Renal cortex interstitium (tissue), 15 donors: ENCODE measurements at places on chromosomes 5 and 9. TPM values are rescaled to one million over a fixed set of nuclear protein-coding genes. Genes with fewer than 3 reads are reported as not detected.

Gene FCN2
- polyA plus RNA-seq, result 0.93 TPM

Gene UNC13B
- polyA plus RNA-seq, result 26.9 TPM

Gene PMPCA
- polyA plus RNA-seq, result 55.7 TPM

Gene FOXD4
- polyA plus RNA-seq, result 0.62 TPM

Gene MACIR
- 21.5 TPM for polyA plus RNA-seq

Gene ZNF608
- polyA plus RNA-seq, result 70.2 TPM

Gene FAM163B
- polyA plus RNA-seq, result 0.17 TPM

Gene SLC4A9
- 13.6 TPM for polyA plus RNA-seq

Gene IFNA13
- not detected for polyA plus RNA-seq

Gene SPATA31D4
- polyA plus RNA-seq, result not detected

Gene PLAC8L1
- polyA plus RNA-seq, result 1.0 TPM

DNA sequence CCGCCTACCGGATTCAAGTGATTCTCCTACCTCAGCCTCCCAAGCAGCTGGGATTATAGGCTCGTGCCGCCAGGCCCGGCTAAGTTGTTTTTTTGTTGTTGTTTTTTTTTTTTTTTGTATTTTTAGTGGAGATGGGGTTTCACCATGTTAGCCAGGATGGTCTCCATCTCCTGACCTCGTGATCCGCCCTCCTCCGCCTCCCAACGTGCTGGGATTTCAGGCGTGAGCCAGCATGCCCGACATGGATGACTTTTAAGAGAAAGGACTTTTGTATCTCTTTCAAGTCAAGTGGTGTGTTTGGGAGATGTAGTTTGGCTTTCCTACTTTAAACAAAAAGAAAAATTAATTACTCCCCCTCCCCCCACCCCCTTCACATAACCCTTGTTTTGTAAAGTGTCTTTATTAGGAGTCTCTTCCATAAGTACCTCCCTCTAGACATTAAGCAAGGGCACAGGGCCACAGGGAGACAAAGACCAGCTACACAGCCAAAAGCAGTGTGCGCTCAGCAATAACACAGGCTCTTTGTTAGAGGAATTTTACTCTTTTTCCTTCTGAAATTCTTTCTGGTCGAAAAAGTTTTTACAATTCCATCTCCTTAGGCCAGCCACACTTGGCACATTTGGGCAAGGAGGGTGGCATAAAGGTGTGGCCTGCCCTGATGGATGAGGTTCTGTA lies 31.2 kb downstream of the JAKMIP2 start:
- no peak for DNase-seq

- no peak for DNase-seq
Measured at GRCh38 chr9:130630071-130630450, 34.3 kb upstream of the PRDM12 start.

DNA sequence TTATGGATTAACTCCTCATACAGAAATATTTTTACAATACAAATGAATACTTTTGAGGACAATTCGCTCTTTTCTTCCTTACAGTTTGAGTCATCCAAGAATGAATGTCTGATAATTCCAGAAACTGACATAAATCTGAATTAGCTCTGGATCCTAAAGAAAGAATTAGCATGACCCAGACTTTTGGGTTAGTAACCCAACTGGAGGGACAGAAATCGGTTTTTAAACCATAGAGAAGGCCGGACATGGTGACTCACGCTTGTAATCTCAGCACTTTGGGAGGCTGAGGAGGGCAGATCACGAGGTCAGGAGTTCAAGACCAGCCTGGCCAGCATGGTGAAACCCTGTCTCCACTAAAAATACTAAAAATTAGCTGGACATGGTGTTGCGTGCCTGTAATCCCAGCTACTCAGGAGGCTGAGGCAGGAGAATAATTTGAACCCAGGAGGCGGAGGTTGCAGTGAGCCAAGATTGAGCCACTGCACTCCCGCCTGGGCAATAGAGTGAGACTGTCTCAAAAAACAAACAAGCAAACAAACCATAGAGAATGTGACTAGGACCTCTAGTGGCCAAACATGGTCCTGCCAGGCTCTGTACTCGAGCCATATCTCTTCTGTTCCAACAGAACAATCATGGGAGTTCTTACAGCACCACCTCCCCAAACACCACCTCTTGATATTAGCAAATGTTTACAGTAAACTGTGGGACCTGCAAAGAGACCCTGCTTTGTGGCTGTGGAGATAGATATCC lies 44.8 kb downstream of the LURAP1L start:
- no peak for DNase-seq

- DNase-seq, result peak; percentile 31
Measured at GRCh38 chr5:31412324-31412723, 119.6 kb downstream of the DROSHA start.

- no peak for DNase-seq
Measured at GRCh38 chr5:91272858-91273257, 110.3 kb downstream of the ARRDC3 start.

DNA sequence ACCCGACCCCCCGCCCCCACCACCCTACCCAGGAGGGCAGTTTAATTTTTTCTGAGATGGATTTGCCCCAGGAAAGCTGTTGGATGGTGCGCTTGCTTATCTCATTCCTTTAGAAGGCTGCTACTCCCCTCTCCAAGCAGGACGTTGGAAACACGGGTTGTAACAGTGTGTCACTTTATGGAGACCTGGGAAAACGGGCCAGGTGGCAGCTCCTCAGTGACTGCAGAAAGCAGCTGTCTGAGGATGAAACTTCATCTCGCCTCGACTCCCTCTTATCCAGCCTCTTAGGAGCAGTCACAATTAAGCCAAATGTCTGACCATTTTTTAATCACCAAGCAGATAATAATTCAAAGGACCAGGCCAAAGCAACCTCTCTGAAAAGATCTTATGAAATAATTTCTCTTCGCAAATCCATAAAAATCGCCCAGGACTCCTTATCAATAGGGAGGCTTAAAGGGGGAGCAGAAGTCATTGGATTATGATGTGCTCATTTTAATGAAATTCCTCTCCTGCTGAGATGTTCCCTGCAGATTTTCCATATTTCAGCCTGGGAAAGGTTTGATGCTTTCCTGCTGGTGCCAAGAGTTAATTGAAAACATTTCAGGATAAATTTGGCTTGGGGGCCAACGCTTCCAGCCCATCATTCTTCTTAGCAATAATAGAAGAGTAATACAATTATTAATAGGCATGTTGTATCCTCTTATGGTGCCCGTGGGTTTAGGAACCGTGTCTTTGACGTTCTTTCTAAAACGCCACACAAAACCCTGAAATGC lies 26.0 kb downstream of the GAS1 start:
- DNase-seq, result no peak

GRCh38 chr5:126309860-126310259 lies 113.3 kb upstream of the GRAMD2B start:
- no peak for DNase-seq

GRCh38 chr9:115691693-115692092 lies 461.9 kb upstream of the PAPPA start:
- no peak for DNase-seq

GRCh38 chr5:933251-933861 lies 40.7 kb downstream of the TRIP13 start:
- DNase-seq, result no peak

DNA sequence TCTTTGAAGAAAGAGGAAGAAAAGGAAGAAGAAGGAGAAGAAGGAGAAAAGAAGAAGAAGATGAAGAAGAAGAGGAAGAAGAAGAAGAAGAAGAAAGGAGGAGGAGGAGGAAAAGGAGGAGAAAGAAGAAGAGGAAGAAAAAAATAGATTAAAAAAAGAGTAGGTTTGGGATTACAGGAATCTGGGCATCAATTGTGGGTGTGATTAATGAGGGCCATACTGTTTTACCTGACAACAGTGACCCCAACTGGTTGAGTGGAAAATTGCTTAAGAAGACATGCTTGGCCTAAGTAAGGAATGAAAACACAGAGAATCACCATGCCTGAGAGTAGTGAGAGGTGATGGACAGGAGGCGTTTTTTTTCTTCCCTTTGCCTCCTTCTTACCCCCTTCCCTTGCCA lies 114.6 kb downstream of the FAM170A start:
- DNase-seq, result no peak

- no peak for DNase-seq
Measured at GRCh38 chr9:68912561-68912960, 101.4 kb downstream of the PRKACG start.

- no peak for DNase-seq
Measured at GRCh38 chr9:78786794-78787193, 489.9 kb downstream of the PSAT1 start.

DNA sequence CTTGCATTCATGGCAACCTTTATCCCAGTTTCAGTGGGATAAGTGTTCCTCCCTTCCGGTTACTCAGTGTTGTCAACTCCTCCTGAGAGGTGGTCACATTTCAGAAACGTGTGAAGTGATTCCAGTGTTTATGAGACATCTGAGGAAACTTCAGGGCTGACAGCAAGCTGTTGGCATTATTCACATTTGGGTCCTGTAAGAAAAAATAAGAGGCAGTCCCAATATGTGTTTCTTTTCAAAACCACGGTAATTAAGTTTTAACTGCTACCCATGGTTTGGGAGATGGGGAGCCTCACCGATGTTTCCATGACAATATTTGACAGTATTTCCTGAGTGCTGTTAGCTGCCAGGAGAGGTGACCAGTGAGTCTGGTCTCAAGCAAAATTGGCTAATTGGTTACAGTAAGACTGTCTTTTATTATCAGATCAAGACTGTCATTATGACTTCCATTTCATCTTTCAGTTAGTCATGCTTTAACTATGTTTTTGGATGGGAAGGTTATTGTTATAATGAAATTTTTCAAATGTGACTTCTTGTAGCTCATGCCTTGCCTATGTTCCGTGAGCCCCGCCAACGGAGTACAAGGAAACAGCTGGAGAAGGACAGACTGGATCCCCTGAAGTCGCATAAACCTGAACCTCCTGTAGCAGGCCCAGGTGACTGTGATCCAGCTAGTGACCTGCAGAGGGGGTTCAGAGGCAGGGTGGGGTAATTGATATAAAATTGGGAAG lies 115.3 kb downstream of the GDNF start:
- no peak for DNase-seq

DNA sequence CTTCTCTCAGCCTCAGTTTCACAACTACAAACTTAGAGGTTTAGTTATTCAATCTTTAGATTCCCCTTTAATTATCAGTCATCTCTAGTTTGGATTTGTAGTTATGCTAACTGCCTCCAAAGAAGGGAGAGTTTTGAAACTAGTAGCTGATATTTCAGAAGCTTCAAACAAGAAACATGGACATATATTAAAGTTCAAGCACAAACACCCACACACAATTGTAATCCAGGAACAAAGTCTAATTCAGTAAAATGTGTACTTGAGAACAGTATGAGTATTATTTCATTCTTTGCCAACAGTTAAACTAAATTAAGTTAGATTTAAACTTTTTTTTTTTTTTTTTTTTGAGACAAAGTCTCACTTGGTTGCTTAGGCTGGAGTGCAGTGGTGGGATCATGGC lies 71.2 kb upstream of the ABCA1 start:
- no peak for DNase-seq

- DNase-seq, result no peak
Measured at GRCh38 chr9:137064027-137064879, 6.1 kb downstream of the SAPCD2 start.

- DNase-seq, result no peak
Measured at GRCh38 chr5:78813906-78814530, 165.4 kb upstream of the LHFPL2 start.

DNA sequence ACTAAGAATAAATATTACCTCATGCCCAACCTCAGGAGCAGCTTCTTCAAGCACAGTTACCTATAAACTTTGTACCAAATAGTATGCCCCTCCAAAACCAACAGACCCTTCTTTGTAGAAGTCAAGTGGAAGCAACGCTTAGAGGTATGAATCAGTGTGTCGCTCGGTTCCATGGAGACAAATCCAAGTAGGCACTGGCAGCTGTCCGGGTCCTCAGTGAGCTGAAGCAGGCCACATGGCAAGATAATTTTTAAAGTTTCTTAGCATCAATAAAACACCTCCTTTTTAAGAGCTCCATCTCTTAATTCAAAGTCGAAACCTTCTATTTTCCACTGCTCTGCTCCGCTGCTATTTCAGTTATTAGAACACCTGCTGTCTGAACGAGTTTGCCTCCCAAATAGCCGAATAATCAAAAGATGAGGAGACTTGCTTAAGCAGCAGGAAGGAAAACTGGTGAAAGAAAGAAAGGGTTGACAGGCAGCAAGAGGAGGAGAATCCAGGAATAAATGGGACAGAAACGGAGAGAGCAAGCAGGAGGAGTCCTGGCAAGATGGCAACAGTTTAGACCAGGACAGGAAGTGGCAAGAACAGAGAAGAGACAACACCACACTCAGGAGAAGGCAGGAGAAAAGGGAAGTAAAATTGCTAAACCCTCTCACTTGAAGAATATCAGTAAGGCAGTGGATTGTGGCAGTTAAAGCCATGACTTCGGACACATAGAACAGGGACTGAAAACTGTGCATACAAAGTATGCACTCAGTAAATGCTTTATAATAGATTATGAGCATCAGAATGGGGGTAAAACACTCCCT lies 65.0 kb downstream of the PPP2R2B start:
- DNase-seq, result no peak

- no peak for DNase-seq
Measured at GRCh38 chr9:90578126-90578815, 64.4 kb downstream of the DIRAS2 start.

- no peak for DNase-seq
Measured at GRCh38 chr5:120926471-120926870, 462.4 kb downstream of the PRR16 start.

DNA sequence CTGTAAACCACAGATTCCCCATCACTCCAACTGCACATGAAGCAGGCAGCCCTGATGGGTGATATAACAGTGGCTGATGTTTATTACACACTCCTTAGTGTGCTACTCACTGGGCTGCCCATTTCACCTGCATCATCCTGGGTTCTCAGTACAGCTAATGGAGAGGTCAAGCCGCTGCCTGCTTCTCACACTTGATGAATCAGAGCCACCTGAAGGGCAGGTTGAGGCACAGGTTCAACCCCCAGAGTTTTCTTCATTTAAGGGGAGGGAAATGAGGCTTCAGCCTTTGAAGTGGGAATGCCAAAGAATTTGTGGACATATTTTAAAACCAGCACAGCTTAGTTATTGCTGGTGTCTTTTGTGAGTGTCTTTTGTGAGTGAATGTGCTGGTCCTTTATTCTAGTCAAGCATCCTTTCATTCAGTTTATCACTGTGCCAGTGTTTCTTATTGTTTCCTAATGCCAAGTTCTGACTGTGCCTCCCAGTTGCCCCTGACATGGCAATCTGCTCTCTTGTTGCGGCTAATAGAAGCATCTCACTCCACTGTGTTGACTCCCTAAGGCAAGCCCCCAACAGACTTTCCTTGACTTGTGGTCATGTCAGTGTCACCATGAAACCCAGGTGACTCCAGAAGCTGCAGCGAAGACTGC lies 109.2 kb downstream of the FBXL7 start:
- DNase-seq, result no peak

GRCh38 chr5:171757853-171758535 lies 27.6 kb upstream of the SMIM23 start:
- no peak for DNase-seq
